ENCODE measurements at places on chromosomes 5 and 9. TPM values are rescaled to one million over a fixed set of nuclear protein-coding genes. Genes with fewer than 3 reads are reported as not detected.

GABRA6 gene
- not detected for total RNA-seq

OR13C2 gene
- total RNA-seq: not detected

FOXD4L6 gene
- under 0.01 TPM for total RNA-seq

FBLL1 gene
- total RNA-seq: 0.36 TPM

RASA1 gene
- 43.8 TPM for total RNA-seq

FSTL4 gene
- total RNA-seq: not detected

GRCh38 chr9:109903515-109904138 lies 123.6 kb downstream of the PALM2AKAP2 start:
- no peak for DNase-seq

- no peak for DNase-seq
Measured at GRCh38 chr5:175001876-175002645, 277.7 kb downstream of the MSX2 start.

- no peak for DNase-seq
Measured at GRCh38 chr5:98468188-98468869, 305.1 kb upstream of the RGMB start.

DNA sequence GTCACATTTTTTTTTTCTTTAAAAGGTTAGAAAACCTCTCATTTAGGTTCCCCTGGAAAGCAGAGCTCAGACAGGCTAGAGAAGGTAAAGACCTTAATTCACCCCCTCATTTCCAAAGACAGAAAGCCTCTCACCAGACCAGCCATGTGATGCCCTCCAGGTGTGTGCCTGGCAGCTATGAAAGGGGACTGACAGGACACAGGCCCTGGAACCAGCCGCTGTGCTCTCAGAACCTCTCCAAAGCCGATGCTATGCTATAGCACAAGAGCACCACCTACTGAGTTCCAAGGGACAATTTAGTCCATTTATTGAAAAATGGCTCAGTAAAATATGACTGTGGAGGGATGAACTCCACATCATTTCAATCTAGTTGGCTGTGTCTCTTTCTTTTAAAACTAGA lies 48.8 kb downstream of the FANCC start:
- peak; percentile 60 for DNase-seq

DNA sequence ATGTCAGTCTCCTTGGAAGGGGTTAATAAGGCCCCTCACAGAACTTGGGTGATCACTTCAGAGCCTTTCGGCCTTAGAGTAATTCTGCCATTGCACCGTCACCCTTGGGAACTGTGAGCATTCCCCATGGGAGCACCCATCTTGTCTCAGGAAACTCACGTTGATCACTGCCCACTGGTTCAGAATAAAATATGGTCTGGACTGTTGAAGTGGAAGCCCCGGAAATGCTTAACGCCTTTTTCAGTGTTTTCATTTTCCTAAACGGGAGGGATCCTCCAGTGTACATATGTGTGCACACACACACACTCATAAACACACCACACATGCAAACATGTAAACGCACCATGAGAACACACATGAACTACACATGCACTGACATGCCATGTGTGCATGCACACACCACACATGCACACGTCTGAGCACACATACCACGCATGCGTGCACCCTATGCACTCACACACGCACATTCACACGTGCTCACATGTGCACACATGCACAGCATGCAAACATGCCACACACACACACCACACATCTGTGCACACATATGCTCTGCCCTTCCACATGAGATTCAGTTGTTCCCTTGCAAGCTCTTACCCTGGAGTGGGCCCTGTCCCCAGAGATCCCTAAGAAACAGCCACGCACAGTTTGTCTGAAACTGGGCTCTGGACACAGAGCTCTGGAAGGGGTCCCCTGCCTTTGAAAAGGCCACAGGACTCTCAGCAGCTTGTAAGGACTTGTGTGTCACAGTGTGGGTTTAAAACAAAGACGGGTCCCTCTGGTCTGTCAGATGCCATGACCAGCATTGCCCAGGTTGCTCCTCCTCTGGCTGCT lies 17.0 kb downstream of the MRPL36 start:
- DNase-seq: peak; percentile 38

- no peak for DNase-seq
Measured at GRCh38 chr9:7892975-7893374, 93.4 kb upstream of the DMAC1 start.

GRCh38 chr5:154779105-154779504 lies 23.9 kb downstream of the LARP1 start:
- DNase-seq: peak; percentile 93

DNA sequence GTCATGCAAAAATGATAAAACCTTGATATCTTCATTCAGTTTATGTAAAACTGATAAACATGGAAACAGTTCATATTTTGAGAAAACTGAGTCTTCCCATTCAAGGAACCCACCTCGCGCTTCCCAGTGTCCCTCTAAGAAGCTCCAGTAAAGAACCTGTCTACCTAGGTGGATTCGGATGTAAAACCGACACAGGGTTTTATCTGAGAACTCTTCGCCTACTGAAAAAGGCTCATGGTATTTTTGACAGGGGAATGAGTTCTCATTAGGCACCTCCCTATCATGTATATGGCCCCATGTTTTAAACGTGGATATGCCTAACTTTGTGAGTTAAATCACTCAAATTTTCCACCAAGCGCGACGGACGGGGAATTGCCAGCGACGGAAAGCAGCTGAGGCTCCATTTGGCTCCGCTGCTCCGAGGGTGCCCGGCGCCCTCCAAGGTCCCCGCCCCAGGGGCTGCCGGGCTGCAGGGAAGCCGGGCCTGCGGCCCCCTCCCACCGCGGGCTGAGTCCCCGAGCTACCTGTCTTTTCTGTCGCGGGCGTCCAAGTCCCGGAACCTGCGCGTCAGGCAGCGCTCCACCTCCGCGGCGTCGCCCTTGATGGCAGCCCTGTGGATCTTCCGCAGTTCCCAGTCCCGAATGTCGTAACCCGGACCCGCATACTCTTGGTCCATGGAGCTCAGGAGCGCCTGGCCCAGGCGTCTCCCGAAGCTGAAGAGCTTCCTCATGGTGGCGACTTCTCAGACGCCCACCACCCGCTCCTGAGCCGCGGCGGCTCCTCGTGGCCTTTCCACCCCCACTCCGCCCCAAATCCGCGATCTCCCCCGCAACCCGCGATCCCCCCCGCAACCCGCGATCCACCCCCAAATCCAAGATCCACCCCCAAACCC lies 594 bp downstream of the ANKRD18A start:
- no peak for DNase-seq

DNA sequence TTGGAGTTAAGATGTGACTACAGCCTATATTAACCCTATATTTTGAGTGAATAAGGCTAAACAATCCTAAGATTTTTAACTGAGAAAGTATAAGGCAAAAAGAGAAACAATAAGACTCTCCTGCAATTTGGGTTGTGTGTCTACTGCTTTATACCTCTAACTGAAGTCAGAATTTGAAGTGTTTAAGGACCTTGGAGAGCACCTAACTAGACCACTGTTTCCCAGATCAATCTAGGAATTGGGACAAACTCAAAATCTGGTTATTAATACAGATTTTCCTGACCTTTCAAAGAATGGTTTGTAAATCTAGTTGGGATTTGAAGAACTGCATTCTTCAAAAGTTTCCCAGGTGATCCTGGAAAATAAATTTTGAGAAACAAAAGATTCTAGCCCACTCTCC lies 42.1 kb downstream of the GABRA1 start:
- DNase-seq: no peak

DNA sequence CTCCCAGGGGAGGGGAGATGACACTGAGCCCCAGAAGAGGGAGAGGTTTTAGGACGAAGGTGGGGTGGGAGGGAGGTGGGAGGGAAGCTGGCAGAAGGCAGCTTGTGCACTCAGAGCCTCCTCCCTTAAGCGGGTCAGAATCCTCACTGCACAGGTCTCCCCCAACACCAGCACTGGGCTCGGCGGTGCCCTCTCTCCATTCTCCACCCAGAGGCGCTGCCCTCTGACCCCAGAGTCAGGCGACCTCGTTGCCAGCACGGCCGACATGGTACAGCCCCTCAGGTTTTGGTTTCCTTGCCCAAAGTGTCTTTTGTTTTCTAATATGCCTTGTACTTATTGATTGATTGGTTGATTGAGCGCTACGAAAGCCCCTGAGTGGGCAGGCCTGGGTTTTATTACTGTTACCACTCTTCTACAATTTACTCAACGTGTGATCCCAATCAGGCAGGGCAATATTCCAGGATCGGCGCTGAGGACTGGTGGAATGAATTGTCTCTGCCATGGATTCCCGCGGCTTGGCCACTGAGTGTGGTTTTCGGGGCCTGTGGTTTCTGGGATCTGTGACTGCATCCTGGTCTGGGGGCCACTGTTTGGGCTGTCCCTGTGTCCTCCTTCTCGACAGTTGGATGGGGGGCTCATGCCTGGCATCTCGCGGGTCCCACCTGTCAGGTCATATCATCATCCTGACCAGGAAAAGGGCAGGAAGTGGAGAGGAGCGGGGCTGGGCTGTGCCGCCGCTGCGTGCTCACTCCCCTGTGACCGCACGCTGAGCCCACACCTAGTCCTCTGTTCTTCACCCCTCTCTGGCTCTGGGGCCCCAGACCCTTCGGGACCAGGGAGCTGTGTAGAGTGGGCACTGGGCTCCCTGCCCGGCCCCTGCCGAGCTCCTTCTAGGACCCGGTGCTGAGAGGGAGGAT lies 9.6 kb upstream of the FCN2 start:
- peak; percentile 66 for DNase-seq

GRCh38 chr5:175830586-175831300 lies 40.6 kb upstream of the CPLX2 start:
- DNase-seq: peak; percentile 67

- DNase-seq: no peak
Measured at GRCh38 chr9:111904891-111905291, 8.3 kb downstream of the UGCG start.

- DNase-seq: no peak
Measured at GRCh38 chr9:8904771-8905515, 1105.4 kb upstream of the DMAC1 start.

- DNase-seq: no peak
Measured at GRCh38 chr5:110050640-110051345, 361.1 kb downstream of the MAN2A1 start.

GRCh38 chr5:74145951-74146350 lies 494.6 kb downstream of the ENC1 start:
- no peak for DNase-seq

Measured in osteoblast (primary cell).